ENCODE measurements at places on chromosomes 1 and 21.

DNA sequence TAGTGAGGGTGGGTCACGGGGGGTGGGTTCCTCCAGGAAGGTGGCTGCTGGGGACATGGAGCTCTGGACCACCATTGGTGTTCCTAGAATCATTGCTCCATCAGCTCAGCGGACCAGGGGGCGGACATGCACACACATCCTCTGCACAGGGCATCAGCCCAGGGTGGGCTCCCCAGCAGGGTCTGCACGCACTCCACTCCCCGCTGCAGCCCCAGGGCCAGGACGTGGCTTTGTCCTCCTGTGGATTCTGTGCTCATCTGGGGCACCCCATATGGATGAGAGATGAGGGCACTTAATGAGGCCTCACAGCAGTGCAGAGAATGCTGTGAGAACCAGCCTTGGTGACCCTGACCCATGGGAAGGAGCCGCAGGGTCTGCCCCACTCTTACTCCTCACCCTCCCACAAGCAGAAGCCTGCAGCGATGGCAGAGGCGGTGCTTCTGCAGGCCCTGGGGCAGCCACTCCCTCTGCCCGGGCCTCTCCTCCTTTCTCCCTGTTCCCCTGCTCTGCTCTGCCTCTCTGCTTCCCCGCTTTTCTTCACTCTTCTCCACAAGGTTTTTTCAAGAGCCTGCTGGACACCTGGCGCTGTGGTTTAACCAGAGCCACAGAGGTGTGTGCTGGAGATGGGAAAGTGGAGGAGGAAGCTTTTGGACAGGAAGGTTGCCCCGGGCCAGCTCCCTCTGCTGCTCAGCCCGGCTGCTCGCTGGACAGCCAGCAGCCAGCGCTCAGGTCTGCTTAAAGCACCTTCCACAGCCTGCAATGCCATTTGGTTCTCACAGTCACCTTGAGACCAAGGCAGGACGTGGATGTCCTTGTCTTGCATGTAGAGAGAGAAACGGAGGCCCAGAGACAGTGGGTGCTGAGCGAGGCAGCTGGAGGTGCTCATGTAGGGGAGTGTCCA, 26.3 kb upstream of the PCBP3 start:
- no peak for DNase-seq

- no peak for DNase-seq
Measured at GRCh38 chr1:25932321-25932720, 26.1 kb upstream of the STMN1 start.

- no peak for DNase-seq
Measured at GRCh38 chr1:118961156-118961555, 27.0 kb downstream of the TBX15 start.

- no peak for DNase-seq
Measured at GRCh38 chr1:172287208-172287607, 133.3 kb upstream of the C1orf105 start.

DNA sequence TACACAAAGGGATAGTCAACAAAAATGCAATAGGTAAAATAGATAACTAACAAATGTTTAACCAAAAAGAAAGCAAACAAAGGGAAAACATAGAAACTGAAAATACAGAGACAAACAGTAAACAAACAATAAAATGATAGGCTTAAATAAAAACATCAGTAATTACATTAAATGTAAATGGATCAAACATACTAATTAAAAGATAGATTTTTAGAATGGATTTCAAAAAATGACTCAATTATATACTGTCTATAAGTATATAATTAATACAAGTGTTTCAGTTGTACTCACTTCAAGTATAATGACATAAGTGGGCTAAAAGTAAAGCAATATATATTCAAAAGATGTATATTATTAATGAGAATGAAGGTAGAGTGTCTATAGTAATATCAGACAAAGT, 101.1 kb downstream of the MRPS6 start:
- DNase-seq, result no peak

DNA sequence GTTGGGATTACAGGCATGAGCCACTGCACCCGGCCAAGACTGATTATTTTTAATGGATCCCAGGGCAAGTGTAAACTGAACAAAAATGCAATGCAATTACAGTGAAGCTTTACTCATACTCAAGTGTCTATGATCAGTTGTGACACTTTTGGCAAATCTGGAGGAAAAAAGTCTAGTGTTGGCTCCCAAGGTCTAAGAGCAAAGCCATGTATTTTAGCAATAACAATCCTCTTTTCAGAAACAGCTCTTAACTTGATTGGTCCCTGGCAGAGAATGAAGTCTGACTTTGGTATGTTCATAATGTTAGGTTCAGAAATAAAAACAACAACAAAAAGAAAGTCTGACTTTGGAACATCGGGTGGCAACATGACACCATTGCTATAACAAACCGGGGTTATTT, 40.2 kb upstream of the C1orf53 start:
- DNase-seq, result no peak

- peak; percentile 80 for DNase-seq
Measured at GRCh38 chr1:206544562-206545257, 37.4 kb downstream of the RASSF5 start.

GRCh38 chr21:45854690-45855247, 126.8 kb upstream of the COL6A1 start:
- DNase-seq, result no peak

DNA sequence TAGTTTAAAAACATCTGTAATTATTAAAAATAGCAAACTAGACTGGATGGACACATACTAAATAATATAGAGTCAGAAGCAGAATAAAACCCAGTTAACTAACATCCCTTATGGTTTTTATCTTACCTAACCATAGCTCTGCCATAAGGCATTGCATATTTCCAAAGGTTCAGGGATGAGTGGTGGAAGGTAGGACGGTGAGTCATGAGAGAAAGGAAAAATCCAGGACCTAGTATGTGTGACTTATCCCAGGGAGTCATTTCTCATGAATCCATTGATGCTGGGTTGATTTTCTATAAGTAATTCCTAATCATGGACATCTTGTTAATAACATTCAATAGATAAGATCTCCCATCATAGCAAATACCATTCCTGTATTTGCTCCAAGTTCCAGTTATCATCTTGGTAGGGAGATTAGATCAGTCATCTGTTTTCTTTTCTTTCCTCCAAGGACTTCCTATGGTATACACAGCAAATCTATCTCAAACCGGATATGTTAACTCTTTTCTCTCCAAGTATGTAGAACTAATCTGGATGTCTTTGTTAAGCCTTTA, 490.7 kb upstream of the B3GALT2 start:
- no peak for DNase-seq

DNA sequence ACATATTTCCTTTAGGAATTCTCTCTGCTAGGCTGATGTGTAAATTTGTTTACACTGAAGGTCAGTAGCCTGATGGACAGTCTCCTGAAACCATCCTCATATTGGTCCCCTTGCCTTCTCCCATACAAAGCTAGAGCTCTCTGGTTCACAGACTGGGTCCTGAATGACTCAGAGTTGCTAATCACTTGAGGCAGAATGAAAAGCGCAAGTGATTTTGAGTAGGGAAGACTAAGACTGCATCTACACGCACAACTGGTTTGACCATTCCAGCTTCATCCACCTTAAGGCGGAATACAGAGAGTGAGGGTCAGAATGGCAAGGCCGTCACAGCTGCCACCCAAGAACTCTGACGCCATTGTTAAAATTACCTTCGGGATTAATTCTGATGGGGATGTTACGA, 70.2 kb upstream of the KIF26B start:
- no peak for DNase-seq

DNA sequence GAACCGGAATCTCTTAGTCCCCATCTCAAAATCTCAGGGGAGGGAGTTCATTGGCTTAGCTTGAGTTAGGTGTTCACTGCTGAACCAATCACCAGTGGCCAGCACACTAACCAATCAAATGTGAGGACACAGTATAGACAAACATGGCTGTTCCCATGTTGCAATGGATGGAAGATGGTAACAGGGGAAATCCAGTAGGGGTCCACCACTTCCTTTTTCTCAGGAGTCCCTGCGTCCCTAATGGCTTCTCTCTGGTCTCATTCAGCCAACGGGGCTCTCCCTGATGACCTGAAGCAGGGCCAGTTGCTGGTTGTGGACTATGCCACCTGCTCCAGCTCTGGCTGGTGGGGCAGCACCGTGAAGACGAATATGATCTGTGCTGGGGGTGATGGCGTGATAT, 9.7 kb downstream of the CELA2B start:
- no peak for DNase-seq

DNA sequence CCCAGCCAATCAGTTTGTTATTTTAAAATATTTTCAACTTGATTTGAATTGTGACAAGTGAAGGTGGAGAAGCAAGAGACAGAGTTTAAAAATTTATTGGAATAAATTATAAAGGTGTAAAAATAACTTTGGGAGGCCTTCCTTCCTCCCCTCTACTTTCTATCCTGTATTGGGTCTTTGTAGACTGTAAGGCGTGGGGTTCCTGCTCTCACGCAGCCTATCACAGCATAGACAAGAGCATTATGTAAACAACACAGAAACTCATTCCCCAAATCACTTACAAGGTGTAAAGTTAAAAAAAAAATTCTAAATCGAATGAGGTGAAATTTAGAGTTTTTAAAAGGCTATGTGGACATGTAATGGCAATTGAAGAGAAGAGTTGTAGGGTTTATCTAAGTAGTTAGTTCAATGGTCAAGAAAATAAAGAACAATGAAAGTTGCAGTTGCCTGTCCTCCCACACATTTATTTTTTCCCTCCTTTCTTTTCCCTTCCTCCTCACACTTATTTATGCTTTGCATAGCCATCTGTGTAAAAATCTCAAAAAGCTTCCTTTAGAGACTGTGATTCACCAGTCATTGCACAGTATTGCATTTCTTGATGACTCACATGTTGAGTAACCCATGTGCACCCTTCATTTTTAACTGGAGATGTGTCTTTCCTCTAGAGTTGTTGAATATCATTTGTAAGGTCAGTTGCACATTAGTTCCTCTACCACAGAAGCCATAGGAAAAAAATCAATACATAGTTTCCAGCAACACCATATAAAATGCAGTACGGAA, 242.2 kb downstream of the PTPRC start:
- DNase-seq, result no peak

DNA sequence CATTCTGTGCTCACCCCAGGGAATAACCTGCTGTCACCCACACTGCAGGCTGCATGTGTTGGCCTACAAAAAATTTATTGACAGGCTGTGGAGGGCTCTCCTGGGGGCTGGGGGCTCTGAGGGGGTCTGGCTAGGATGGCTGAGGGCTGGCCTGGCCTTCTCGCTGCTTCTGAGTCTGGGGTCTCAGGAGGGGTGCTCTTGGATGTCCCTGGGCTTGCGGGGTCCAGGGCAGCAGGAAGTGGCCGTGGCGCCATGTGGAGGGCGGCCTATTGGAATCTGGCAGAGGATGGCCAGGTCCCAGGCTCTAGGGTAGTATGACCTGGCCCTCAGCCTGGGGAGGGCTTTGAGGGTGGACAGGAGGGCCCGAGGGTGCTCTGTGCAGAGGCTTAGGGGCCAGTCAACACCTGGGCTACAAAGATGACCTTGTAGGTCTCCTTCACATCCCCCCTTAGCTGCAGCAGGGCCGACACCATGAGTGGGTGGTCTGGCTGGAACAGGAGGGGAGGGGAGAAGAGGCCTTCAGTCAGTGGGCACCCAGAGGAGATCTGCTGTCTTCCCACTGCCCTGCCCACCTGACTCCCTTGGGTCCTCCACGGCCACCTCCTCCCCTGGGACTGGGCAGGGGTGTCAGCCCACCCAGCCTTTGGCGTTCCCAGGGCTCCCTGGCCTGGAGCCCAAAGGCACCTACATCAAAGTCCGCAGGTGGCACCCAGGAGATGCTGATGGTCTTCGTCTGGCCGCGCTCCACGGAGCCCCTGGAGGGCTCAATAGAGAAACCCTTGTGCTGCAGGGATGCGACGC, 3.0 kb upstream of the TMEM52 start:
- DNase-seq, result no peak

- no peak for DNase-seq
Measured at GRCh38 chr1:217506878-217507277, 124.0 kb downstream of the GPATCH2 start.

GRCh38 chr1:178739285-178740045, 14.4 kb downstream of the RALGPS2 start:
- no peak for DNase-seq

- no peak for DNase-seq
Measured at GRCh38 chr1:6893388-6893787, 108.1 kb downstream of the CAMTA1 start.

DNA sequence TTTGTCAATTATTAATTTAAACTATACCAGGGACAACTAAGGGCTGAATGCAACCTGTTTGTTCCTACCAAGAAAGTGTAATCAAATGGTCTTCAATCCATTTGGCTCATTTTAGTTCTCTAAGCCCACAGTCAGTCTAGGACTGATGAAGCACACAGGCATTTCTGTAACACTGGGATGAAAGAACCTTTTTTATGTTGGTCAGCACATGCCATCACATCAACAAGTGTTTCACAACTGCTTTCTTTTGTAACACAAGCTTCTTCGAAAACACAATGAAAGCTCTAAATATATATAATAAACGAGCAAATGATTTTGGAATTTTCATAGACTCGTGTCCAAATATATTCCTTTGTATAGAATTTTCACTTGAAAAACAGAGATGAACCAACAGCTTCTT, 28.8 kb downstream of the HEATR1 start:
- no peak for DNase-seq

- no peak for DNase-seq
Measured at GRCh38 chr1:214435867-214436266, 115.5 kb downstream of the PTPN14 start.

- no peak for DNase-seq
Measured at GRCh38 chr21:36185523-36185922, 28.9 kb downstream of the DOP1B start.

- no peak for DNase-seq
Measured at GRCh38 chr21:33451634-33452071, 28.1 kb downstream of the TMEM50B start.

DNA sequence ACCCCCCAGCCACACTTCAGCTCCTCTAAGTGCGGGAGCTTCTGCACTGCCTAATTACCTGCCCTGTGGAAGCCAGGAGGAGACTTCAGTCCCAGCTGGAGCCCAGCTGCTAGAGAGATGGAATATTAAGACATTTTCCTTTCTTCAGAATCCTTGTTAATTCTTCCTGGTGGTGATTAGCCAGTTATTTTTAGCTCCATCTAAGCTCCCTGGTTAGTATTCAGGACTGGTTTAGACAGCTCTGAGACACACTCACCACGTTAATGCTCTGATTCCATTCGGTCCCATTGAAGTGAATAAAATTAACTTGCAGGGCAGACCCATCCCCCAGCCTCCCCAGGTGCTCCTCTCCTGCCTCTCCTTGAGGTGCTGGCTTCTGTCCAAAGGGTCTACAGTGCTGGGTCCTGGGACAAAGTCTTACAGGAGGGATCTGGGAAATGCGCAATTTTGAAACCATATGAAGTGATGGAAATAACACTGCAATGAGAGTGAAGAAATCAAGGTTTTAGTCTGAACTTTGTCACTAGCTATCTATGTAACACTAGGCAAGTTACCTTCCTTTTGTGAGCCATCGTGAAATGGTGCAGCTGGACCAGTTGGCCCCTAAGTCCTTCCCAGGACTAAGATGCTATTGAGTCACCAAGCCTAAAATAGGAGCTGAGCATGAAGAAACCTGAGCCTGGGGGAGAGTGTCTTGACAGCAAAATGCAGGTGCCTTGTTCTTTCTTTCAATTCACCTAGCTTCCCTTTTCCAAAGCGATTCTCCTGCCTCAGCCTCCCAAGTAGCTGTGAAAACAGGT, 117.4 kb upstream of the ATP1A1 start:
- no peak for DNase-seq

All from activated naive CD4-positive, alpha-beta T cell (primary cell).